Hematopoietic multipotent progenitor cell treated with erythropoietin and hydrocortisone succinate and interleukin-3 and kit ligand, for 17 days (in vitro differentiated cells): ENCODE measurements at places on chromosomes 7 and 10.

DNA sequence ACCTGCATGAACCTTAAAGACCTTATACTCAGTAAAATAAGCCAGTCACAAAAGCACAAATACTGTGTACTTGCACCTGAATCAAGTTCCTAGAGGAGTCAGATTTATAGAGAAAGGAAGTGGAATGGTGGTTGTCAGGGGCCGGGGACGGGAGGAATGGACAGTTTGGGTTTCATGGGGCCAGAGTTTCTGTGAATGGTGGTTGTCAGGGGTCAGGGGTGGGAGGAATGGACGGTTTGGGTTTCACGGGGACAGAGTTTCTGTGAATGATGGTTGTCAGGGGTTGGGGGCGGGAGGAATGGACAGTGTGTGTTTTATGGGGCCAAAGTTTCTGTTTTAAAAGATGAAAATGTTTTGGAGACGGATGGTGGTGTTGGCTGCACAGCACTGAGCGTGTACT lies 260.0 kb upstream of the MKI67 start:
- no peak for DNase-seq

- DNase-seq, result no peak
These were observed 18.3 kb downstream of the KLLN start for GRCh38 chr10:87844837-87845623.

DNA sequence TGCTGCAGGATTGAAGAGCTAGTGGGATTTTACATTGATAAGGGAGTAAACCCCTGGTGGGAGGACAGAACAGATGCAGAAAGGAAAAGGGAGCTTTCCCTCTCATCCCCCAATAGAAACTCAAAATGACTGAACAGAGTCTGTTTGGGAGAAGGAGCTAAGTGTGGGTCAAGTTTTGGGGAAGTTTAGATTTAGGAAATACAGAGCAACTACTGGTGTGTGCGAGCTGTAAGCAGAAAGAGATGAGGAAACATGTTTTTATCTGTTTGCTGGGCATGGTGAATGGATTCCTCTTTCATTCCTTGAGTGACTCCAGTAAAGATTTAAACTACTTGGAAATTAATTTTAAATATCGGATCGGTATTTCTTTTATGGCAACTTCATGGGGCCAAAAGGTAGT lies 132.7 kb downstream of the AOAH start:
- no peak for DNase-seq

GRCh38 chr7:63071396-63071795 lies 927.3 kb upstream of the ZNF722 start:
- no peak for DNase-seq

GRCh38 chr10:129513312-129513711 lies 46.3 kb downstream of the MGMT start:
- DNase-seq, result no peak

DNA sequence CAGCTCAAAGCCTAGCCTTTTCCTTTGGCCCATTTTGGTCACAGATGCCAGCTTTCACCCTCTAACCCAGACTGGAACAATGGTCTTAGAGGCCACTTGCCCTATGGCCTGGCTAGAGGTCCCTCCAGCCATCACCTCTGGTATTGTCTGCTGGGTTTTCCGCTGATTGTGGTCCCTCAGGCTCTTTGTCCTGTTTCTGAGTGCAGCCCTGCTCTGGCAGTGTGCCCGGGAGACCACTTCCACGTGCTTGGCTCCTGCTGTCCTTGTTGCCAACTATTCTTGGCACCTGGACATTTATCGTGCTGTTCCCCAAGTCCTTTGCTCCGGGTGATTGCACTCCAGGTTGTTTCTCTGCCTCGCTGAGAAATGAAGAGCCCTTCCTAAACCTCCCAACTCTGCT lies 53.3 kb upstream of the FAM180A start:
- DNase-seq, result no peak

DNA sequence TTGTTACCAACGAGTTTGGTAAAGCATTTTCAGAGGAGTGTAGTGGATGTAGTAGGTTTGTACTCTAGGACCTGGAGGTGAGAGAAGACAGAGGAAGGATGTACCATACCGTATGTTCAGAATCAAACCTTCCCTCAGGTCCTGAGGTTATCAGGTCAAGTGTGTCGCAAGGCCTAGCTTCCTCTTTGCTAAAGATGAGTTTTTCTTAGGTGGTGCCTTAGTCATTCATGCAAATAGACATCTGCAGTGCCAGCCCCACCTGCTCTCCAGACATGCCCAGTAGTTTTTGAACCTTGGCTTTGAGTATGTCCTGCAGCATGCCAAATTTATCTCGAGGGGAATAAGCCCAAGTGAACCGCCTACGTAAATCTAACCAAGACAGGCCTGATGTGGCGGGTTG lies 71.3 kb downstream of the HDAC9 start:
- no peak for DNase-seq

DNA sequence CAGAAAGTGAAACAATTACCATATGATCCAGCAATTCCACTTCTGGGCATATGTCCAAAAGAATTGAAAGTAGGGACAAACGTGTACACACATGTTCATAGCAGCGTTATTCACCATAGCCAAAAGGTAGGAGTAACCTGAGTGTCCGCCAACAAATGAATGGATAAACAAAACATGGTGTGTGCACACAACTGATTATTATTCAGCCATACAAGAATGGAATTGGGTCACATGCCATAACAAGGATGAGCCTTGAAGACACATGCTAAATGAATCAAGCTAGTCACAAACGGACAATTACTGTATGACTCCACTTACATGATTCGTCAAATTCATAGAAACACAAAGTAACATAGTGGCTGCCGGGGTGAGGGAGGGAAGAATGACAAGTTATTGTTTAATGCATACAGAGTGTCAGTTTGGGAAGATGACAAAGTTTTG lies 4.1 kb upstream of the OIT3 start:
- no peak for DNase-seq

- peak; percentile 30 for DNase-seq
These were observed 49.1 kb downstream of the APBB1IP start for GRCh38 chr10:26486990-26487850.

DNA sequence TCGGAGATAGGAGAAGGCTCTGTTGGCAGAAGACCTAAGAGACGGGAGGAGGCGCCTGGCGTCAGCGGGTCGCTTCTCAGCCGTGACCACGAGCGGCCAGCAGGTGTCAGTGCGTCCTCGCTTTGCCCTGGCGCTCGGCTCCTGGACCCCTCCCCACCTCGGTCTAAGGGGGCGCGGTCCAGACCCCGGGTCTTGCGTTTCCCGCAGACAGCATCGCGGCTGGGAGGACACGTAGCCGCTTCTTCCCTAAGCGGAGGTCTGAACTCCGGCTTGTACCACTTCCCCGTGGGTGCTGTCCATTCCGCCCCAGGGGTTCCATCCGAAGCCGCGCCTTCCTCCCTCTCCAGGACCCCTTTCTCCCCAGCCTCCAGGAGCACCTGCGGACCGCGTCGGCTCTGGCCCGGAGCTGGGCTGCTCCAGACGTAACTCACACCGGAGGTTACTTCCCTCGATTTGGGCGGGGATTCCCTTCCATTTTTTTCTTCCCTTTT lies 593 bp upstream of the ADRA2A start:
- DNase-seq, result no peak

- no peak for DNase-seq
These were observed 384.2 kb upstream of the LRGUK start for GRCh38 chr7:133742709-133743538.

GRCh38 chr7:156731651-156732050 lies 91.1 kb downstream of the RNF32 start:
- DNase-seq, result no peak
